ENCODE measurements at places on chromosomes 1 and 21.

GRCh38 chr1:16183179-16183578, 27.3 kb upstream of the EPHA2 start:
- peak; percentile 31 for DNase-seq

- DNase-seq = no peak
Measured at GRCh38 chr1:91427741-91428140, 23.1 kb upstream of the HFM1 start.

- no peak for DNase-seq
Measured at GRCh38 chr1:50462964-50463363, 39.7 kb upstream of the DMRTA2 start.

DNA sequence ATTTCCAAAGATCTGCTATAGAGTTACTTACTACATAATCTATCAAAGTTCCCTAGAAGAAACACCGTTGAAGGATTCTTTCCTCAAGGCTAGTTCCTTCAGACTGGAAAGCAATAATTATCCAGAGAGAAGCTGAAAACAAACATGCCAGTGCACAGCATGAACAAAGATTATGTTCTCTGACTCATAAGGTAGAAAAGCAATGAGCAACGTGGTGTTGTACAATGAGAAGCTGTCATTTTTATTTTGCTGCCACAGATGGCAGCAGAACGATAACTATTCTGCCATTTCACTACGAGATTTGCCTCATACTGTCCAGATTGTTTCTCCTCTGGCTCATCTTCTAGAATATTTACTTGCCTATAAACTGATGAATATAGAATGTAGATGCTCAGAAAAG, 10.7 kb downstream of the EXTL2 start:
- peak; percentile 61 for DNase-seq

GRCh38 chr1:23562137-23562876, 3.0 kb upstream of the ID3 start:
- DNase-seq = peak; percentile 94

- DNase-seq = no peak
Measured at GRCh38 chr21:20968391-20968790, 29.8 kb upstream of the NCAM2 start.

DNA sequence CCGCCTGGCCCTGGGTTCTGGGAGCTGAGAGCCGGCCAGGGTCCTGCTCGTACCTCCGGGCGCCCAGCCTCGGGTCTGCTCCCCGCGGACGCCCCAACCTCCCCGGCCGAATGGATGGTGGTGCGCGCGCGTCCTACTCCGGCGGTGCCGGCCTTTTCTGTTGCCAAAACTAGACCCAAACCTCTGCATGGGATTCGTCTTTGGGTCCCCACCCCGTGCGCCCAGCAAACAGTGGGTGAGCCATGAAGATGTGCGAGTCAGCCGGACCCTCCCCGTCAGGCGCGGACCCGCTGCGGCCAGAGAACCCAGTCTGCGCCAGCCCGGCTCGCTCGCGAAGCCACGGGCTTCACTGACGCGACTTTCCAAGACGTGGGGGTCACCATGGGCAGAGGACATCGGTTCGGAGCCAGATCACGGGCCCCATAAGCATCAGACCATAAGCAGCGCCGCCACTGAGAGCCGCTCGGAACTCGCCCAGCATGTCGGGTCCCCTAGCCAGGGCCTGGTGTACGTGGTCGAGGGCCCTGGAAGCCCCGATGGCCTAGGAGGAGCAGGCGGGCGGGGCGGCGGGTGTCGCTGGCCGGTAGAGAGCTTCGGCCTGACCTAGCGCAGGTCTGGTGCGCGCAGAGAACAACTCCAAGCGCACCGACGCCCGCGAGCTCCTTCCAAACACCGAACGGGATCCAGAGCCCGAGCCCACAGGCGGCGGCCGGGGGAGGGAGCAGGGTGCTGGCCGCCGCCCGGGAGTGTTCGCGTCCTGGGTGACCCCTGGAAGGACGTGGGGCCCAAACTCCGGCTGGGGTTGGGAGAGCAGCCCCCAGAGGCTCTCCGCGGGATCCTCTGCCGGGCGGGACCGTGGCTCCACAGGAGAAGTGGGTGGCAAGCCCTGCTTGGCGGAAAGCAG, 1.0 kb upstream of the TP73 start:
- no peak for DNase-seq

GRCh38 chr1:29415156-29415830, 179.0 kb downstream of the PTPRU start:
- no peak for DNase-seq

DNA sequence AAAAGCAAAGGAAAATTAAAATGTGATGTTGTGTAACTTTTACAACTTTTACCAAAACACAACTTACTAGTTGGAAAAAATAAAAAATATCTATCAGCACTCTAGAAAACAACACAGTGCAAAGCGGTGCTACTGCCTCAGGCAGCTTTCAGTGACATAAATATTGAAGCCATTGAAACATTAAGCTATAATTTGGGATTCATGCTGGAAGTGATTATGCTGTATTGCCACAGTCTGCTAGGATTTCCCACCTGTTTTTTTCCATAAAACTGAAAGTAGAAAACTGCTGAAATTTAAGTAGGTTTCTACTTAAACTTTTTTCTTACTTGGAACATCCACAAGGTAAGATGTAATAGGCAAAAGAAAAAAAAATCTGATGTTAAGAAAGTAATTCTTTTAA, 674.4 kb downstream of the KCNT2 start:
- DNase-seq = no peak

DNA sequence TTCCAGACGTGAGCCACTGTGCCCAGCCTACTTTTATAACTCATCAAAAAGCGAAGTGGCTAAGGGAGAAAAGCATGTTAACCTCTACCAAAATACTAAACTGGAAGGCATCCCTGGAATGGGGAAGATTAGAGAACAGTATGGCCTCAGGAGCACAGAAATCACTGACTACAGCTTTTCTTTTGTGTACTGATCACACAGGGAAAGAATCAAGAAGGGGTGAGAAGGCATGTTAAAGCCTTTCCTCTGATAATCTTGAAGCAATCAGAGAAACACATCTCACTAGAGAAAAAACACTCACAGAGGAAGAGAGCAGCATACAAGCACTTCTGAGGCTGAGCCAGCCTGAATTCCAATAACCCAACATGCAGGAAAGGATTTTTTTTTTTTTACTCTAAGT, 10.7 kb downstream of the PCAT6 start:
- no peak for DNase-seq

- no peak for DNase-seq
Measured at GRCh38 chr21:18782721-18783120, 379.1 kb upstream of the TMPRSS15 start.

- no peak for DNase-seq
Measured at GRCh38 chr1:207828046-207828445, 76.2 kb downstream of the CD46 start.

- DNase-seq = peak; percentile 73
Measured at GRCh38 chr1:214548988-214549387, 2.4 kb downstream of the PTPN14 start.

DNA sequence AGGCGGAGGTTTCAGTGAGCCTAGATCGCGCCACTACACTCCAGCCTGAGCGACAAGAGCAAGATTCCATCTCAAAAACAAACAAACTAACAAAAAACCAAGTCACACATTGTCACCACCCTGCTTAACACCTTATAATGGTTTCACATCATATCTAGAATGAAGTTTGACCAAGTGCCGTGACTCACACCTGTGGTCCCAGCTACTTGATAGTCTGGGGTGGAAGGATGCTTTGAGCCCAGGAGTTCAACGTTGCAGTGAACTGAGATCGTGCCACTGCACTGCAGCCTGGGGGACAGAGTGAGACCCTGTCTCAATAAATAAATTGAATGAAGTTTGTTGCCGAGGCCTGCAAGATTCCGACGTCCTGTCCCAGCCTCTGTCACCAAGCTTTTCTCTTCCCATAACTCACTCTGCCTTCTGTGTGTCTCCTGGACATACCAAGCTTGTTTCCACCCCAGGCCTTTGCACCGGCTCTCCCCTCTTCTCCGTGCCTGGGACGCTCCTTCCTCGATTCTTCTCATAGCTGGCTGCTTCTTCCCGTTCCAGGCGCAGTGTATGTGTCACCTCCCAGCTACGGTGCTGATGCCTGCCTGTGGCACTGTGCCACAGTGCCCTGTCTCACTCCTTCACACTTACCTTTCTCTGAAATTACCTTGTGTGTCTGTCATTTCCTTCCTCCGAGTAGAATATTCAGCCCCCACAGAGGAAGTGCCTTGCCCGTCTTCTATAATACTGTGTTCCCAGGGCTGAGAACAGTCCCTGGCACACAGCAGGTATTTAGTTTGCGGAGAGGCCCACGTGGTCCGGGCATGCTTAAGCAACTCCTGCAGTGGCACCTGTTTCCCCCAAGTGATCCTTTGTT, 3.8 kb upstream of the SELENON start:
- DNase-seq = no peak

- no peak for DNase-seq
Measured at GRCh38 chr21:19048098-19048672, 644.6 kb upstream of the TMPRSS15 start.

DNA sequence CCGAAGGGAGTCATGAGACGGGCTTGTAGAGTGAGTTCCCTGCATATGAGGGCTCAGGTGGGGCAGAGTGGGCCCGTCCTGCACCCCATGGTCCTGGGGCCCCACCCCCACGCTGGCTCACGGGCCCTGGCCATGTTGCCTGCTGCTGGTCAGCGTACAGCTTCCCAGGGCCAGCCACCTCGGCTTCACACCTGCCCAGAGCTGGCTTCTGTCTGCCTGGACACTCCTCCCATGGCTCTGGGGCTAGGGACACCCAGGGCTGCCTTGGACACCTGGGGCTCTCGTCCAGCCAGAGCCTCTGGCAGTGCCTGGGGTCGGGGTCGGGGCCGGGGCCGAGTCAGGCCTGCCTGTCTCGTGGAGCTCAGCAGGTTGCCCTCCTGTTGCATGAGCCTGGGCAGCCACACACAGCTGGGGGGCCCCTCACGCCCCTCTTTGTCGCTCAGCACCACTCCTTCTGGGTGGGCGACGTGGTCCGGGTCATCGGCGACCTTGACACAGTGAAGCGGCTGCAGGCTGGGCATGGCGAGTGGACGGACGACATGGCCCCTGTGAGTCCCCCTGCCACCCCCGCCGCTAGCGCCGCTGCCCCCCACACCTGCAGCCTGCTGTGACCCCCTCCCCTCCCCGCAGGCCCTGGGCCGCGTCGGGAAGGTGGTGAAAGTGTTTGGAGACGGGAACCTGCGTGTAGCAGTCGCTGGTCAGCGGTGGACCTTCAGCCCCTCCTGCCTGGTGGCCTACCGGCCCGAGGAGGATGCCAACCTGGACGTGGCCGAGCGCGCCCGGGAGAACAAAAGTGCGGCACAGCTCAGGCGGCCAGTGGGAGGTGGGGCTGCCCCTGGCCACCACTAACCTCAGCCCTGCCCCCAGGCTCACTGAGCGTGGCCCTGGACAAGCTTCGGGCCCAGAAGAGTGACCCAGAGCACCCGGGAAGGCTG, 5.5 kb upstream of the MMP23B start:
- no peak for DNase-seq

DNA sequence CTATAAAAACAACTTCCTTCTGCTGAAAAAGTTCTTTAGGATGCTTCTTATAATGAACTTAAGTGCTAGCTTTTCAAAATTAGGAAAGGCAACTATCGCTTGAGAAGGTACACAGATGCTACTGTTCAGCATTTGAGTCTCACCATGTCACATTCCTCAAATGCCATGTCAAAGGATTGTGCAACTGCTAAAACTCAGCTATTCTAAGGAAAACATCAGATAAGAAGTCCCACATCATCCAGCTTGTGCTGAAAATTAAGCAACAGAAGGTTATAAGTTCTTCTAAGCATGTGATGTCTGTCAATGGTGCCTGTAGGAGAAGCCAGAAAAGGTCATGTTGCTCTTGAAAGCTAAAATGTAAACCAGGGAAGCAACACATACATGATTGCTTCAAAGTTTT, 36.5 kb downstream of the MCOLN2 start:
- no peak for DNase-seq

GRCh38 chr1:233586301-233586700, 27.6 kb upstream of the KCNK1 start:
- no peak for DNase-seq

DNA sequence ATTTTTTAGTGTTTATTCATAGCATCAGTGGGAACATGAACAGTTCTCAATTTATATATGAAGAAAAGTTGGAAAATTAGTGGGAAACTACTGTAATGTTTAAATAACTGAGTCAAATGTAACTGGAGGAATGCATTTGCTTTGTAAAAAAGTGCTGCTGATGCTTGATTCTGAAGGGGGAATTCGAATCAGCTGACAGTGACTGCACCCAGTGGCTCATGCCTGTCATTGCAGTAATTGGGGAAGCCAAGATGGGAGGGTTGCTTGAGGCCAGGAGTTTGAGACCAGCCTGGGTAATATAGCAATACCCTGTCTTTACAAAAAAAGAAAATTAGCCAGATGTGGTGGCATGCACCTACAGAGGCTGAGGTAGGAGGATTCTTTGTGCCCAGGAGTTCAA, 398.4 kb downstream of the ZP4 start:
- DNase-seq = no peak

- no peak for DNase-seq
Measured at GRCh38 chr1:40762144-40762923, 21.3 kb upstream of the KCNQ4 start.

DNA sequence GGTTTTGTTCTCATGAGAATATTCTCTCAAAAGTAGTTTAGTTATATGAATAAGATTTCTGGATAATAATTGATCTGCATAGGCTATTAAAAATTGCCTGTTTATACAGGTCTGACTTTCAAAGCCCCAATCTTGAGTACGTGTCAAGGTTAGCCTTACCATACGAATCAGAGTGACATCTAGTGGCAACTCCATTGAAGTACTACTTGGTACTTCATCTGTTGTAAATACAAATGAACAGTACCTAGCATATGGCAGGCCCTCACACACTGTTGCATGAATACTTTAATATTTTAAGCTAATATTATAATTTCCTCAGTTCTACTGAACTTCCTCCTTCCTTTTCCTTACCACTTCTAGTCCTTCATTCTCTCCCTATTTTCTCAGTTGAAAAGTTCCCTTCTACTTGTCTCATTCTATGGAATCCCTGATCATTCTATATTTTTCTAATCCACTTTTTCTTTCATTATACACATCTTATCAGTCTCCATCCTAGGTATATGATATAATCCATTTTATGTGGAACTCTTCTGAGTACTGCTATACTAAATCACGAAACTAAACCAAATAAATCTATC, 101.2 kb downstream of the AKT3 start:
- peak; percentile 61 for DNase-seq

DNA sequence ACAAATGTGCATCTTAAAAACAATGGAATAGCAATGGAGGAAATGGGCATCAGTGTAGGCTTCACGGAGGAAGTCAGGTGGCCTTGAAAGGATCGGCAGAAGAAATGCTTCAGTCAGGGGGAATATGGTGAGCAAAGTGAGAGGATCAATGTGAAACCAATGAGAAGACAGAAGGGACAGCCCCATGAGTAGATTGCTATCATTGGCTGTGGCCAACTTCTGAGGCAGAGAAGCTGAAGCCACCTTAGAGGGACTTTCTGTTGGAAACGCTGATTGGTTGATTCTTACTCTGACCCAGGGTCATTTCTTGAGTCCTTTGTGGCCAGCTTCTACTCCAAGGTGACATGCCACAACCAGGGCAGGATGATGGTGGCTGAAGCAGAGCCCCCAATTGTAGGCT, 130.7 kb upstream of the ZNF648 start:
- no peak for DNase-seq

DNA sequence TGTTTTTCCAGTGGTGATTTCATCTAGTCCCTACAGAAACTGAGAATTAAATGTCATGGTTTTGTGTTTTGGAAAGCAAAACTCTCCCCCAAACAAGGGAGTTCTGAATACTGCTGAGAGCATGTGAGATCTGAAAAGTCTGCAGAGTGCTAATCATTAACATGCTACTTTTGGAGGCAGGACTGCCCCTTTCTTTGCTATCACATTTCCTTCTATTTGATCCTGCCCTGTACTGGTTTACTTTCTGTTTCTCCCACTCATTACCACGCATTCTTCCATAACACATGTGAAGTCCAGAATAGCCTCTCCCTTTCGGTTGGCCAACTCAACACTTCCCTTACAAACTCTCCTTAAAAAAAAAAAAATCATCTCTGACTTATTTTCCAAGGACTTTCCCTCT, 63.6 kb downstream of the GADD45A start:
- DNase-seq = peak; percentile 83
